NCI-H1105 (cell line): ENCODE measurements at places on chromosomes 7 and 10.
A peak's percentile ranks its signal among the peaks of the same experiment; 100 is the strongest.

DNA sequence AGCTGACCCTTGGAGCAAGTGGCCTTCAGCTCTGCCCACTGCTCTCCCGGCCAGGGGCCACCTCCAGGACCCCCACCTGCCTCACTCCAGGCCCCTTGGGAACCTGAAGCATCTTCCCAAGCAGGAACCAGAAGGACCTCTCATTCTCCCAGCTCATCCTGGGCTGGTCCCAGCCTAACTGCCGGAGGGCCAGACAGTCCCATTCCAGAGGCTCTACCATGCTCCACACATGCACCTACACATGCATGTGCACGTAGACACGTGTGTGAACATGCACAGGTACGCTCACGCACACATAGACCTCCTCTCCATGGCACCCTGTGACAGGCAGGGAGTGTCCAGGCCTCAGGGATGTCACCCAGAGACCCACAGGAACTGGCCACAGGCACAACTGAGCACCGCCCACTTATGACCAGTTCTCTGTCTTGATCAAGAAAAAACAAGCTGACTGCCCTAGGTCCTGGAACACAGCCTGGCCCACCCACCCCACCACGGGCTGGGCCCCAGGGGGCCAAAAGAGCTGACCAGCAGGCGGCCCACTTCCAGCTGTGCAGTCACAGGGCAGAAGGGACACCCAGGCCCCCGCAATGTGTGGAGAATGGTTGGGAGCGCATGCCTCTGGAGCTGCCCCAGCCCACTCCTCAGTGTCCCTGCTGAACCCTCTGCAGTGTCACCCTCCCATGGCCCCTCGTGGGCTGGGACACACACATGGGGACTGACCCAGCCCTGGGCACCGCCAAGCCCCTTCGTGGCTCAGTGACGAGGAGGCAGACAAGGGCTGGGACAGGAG lies 43.4 kb downstream of the CAMK2B start:
- no peak for DNase-seq

DNA sequence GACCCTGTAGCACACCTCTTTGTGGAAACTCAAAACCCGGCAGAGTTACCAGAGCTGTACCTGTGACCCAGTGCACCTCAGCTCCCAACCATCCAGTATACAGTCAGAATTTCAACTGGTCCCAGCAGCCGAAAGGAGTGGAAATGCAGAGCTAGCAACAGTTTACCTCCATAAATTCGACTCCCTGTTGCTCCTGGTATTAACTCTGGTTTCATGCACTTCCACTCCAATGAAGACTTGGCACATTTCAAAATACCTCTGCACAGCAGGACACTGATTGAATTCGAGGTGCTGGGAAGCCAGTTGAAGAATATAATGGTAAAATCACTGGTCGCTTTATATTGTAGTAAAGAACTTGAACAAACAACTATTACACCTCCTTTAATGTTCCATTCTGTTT lies 17.9 kb upstream of the TIAL1 start:
- no peak for DNase-seq

DNA sequence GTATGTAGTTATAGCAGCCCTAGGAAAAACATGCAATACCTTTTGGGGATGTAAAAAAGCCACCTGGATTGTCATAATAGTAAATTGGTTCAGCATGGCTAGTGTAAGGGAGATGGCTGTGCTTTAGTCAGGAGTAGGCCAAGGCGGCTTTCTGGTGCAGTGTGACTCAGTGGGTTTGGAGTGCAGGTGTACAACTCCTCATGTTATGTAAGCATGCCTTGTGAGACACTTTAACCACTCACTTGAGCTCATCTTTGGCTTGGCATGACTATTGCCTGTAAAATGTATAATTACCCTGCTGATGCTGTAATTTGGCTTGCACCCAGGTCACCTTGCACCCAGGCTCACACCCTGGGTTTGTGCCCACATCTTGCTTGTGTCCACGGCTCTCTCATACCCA lies 239.2 kb upstream of the GLI3 start:
- DNase-seq = no peak

DNA sequence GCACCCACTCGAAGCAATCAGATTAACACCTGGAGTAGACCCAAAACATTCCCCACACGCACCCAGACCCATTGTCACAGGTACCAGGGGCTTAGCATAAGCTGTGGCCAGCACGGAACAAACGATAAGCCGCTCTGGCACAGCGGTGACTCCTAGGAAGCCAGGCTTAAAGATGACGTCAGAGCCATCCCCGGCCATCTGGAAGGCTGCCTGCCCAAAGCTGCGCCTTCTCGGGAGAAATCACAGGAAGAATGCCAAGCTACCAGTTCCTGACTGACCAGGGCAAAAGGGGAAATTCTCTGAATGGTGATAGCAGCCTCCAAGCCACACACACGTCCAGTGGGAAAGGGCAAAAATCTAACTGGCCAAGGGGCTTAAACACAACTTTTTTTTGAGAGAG lies 13.0 kb upstream of the WIPI2 start:
- DNase-seq = no peak

DNA sequence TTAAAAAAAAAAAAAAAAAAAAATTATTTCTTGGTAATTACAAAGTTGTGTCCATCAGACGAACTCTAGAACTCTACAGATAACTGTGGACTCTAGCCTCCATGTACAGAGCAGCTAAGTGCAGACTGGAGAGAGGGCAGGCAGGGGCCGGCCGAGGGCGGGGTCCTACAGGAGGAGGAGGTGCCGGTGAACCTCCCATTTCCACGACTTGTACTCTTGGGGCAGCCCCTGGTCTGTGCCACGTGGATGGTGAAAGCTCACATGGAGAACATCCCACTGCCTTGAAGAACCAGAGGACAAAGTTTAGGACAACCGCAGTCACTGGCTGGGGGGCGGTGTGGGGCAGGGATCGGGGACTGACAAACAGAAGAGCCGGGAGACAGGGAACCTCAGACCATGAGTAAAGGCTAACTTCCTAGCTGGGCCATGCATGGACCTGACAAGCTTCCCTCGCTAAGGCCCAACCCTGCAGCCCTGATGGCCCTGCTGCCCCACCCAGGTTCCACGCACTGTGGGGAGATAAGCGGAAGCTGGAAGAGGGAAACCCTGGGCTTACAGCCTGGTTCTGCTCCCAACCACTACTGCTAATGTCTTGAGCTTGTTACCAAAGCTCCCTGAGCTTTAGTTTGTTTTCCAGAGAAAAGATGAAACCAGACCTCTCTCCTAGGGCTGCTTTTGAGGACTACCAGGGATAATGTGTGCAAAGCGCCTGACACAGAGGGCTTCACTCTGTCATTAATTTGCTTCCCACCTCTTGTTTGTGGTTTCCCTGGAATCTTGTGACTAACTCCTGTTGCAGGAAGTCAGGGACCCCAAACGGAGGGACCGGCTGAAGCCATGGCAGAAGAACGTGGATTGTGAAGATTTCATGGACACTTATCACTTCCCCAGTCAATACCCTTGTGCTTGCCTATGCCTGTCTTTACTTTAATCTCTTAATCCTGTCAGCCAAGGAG lies 16.1 kb upstream of the SEC61G start:
- DNase-seq = no peak

DNA sequence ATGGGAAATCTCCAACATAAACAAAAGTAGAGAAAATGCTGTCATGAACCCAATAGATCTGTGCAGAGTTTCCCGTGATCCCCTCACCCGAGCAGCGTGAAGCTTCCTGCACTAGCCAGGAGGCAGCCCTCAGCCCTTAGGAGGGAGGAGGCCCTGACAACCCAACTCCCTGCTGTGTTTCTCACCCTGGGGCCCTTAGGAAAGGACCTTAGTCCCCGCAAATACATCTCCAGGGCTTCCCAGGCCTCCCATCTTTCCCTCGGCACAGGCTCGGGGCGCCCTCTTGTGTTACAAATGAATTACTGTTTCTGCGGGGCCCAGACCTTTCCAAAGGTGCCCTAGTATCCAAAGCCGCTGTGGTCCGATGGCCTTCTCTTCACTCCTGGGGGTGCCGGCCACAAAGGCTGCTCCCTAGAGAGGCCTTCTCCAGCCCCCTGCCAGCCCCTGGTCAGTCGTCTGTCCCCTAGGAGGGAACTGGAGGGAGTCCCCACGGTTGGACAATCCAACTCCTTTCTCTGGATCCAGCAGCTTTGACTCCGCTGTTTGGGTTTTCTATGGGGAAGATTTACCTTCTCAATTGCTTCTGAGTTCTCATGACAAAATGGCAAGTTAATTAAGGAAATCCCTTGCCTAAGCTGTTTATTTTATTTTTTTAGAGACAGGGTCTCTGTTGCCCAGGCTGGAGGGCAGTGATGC lies 49.9 kb upstream of the SH2B2 start:
- DNase-seq = peak; percentile 20

DNA sequence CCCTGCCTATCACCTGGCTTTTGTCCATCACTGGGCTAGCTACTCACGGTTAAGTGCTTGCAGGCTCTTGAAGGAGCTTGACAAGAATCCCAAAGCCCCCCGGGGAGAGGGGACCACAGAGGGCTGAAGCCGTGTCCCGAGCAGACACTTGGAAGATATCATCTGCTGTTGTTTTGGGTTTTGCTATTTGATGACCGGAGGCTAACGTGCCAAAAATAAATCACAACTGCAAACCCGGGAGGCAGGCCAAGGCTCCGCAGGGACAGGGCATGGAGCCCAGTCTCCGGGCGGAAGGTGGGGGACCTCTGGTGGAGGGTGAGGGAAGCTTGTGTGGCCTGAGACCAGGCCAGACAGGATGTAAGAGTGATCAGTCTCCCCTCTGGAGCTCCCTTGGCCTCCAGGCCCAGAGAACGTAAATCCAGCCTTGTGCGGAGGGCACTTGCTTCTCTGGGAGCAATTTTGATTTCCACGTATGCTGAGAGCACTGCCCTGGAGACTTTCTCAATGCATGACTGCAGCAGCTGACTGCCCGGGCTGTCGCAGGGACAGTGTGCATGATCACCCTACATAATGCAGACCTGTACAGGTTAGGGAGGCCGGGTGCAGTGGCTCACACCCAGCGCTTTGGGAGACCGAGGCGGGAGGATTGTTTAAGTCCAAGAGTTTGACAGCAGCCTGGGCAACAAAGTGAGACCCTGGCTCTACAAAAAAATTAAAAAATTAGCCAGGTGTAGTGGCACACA lies at the start of gene PHKG1:
Gene PHKG1 (minus strand): TSS at position 164 of the 743 bp plus-strand sequence. CDS start 4,011 bp downstream, outside the sequence.
- DNase-seq = peak; percentile 22
